Esophagus mucosa (tissue), 1 donor: ENCODE measurements at places on chromosomes 3 and 15.

- no peak for ATAC-seq
Observed at GRCh38 chr3:49108346-49108745, 3.8 kb upstream of the QARS1 start.

DNA sequence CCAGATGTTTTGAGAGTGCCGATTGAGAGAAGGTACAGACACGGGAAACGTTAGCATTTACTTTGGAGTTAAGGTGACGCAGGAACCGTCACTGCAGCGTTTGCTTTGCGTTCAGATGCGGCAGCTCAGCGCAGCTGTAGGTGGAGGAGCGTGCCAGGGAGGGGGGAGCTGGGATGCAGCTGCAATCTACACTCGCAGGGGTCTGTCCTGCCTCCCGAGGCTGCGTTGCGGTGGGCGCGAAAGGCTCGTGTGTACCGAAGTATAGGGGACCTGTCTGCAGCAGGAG, 425 bp upstream of the FYTTD1 start:
- peak; percentile 29 for ATAC-seq

- no peak for ATAC-seq
Observed at GRCh38 chr15:31261266-31262142, 65.1 kb upstream of the KLF13 start.

DNA sequence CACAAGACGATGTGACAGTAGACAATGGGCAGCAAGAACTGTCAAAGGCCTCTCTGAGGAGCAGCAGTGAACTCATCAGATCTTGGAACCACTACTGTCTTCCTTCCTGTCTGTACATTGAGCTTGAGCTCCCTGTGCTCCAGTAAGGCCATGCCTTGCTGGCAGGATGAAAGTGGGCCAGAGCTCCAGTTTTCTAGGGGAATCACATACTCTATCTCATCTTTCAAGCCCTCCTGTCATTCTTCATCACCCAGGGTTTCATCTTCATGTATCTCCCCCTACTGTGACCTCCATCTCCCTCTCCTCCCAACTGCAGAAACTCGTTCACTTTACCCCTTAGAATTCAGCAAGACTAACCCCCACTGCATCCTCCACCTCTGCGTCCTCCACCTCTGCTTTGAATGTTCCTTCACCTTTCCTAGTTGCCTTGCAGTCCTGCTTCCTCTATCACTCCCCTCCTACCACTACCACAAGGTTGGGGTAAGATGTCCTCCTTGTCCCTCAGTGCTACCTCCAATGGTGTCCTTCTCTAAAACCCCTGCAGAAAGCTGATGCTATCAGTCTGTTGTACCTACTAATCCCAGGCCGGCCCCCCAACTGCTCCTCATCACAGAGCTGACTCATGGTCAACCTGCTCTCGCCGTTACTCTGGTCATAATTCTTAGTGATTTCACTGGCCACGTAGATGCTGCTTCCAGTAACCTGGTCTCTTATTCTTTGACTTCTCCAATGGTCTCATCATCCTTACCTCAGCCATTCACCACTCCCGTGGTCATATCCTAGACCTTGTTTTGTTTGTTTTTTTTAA, 22.3 kb downstream of the NKIRAS1 start:
- no peak for ATAC-seq

GRCh38 chr15:101361418-101361817, 66.4 kb upstream of the SNRPA1 start:
- no peak for ATAC-seq

DNA sequence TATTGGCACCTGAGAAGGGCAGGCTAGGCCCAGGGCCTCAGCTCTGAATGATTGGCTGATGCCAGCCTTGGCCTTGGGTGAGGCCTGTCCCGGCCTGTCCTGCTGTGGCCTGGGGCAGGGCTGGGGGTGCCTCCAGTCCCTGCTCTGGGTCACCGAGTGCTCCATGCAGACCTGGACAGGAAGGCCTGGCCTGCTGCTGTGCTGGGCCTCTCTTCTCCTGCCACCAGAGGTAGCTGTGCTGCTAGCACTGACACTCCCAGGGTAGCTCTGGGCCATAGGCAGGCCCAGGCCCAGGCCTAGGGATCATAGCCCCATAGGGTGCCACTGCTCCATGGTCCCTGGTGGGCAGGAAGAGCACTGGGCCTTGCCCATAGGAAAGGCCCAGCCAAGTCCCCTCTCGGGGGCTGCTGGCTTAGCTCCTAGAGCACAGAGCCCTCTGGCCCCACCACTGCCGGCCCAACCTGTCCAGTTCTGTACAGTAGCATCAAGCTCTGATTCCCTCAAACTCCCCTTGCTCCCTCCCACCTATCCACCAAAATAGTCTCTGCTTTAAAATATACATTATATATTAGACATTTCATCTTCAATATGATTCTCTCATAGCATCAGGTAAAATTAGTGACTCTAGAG, 18.2 kb downstream of the ABTB1 start:
- ATAC-seq: peak; percentile 45

- ATAC-seq: peak; percentile 25
Observed at GRCh38 chr3:16337856-16338540, 73.0 kb downstream of the OXNAD1 start.

DNA sequence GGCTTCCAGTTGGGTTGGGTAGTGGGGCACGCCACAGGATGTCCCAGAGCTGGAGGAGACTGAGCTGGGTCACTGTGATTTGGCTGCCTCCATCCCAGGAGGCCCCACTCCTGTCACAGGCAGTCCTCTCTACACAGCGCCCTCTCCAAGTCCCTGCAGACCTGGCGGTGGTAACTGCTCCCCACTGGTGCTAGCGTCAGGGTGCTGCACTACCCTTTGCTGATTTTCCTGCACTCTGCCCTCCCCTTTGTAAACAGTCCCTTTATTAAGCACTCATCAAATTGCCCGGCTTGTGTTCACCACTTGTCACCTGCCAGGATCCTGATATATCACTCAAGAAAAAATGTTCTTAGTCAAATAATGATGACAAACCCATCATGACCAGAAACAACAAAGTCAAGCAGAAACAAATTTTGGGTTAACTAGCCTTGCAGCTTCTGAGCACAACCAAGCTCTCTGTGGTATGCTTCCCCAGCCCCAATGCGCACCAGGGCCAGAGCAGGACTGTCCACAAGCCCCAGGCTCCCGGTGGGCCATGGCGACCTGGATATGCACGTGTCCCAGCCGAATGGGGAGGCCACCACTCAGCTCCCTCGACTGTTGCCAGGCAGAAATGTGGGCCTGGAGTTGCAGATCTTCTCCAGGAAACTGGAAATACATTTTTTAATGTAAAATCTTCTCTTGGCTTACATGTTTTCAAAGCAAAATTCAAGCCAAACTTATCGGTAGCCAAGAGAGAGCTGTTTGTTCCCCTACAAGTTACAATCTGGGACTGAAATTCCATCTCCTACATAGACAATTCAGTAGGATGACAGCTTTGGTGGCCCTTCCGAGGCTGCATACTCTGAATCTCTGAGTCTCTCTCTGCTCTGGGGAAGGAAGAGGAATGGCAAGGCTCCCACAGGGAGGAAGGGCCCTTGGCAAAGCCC, 24.5 kb downstream of the MEGF11 start:
- no peak for ATAC-seq

GRCh38 chr15:27486051-27486450, 515.1 kb downstream of the GABRG3 start:
- no peak for ATAC-seq

DNA sequence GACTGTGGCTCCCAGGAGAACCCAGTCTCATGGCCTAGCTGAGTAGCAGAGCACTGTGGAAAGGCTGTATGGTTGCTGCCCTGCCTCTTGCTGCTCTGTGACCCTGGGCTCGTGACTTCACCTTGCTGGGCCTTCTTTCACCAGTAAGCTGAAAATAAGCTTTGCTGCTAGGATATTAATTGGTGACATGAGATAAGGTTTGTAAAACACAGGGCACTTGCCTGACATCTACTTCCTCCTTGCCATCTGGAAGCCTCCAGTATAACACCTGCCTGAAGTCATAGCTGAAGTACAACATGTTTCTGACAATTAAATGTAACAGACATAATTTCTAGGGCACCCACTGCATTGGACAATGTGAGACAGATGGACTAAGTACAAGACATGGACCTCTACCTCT, 53.6 kb downstream of the CLEC3B start:
- peak; percentile 11 for ATAC-seq

GRCh38 chr3:53384465-53385423, 37.4 kb upstream of the DCP1A start:
- no peak for ATAC-seq

DNA sequence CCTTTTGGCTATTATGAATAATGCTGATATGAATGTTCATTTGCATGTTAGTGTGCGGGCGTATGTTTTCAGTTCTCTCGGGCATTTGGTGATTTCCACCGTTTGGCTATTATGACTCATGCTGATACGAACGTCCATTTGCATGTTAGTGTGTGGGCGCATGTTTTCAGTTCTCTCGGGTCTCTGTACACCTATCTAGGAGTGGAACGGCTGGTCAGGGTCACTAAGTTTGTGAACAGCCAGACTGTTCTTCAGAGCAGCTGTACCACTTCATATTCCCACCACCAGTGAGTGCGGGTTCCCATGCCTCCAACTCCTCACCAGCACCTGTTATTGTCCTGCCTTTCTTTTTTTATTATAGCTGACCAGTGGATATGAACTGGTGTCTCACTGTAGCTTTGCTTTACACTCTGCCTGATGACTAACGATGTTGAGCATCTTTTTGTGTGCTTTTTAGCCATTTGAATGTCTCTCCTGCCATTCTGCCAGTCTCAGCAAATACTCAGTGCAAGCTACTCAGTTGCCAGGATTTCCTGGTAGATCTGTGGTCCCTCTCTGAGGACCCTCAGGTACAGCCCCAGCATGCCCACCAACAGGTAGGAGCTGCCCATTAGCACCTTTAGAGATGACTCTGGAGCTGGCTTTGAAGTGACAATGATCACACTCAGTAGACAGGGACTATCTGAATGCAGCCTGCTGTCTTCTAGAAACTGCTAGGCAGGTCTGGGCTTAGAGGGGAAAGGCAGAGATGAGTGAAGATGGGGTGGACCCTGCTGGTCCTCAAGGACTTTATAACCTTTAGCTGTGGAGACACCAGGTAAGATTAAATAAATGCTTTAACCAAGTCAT, 141.1 kb downstream of the XXYLT1 start:
- peak; percentile 1 for ATAC-seq

DNA sequence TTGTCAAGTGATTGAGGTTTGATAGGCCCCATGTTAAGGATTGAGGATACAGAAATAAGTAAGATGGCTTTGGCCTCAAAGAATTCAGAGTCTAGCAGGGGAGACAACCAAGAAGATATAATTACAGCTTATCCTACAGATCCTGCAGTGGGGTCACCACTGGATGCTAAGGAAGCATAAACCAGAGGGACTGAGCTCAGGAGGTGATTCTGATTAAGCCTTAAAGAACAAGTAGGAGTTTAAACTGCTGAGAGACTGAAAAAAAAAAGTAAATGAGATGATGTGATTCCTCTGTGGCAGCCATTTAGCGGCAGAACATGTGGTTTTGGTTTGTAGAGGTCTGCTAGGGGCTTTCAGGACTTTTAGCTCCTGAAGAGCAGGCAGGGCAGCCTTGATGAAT, 72.1 kb upstream of the ROPN1 start:
- no peak for ATAC-seq

DNA sequence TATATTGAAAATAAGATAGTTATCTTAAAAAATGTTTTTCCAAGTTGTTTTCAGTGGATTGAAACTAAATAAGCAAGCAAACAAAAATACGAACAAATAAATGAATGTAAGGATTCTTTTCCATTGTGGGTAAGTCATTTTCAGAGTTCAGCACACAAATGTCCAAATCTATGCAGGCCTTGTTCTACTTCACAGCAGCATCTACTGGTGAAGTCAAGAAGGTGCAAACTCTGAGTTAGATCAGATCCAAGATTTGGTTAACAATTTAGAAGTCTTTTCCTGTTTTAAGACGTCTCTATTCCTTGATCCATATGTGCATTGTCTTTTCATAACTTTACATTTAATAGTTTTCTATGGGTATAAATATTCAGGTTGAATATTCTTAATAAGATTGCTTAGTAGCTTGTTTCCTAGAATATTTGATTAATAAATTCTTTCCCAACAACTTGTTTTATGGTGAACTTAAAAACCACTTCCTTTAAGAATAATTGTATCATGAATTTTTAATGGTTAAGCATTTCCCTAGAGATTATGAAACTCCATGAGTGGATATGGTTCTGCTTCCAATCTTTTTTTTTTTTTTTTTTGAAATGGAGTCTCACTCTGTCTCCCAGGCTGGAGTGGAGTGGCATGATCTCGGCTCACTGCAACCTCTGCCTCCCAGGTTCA, 10.5 kb downstream of the PTX3 start:
- ATAC-seq: no peak

DNA sequence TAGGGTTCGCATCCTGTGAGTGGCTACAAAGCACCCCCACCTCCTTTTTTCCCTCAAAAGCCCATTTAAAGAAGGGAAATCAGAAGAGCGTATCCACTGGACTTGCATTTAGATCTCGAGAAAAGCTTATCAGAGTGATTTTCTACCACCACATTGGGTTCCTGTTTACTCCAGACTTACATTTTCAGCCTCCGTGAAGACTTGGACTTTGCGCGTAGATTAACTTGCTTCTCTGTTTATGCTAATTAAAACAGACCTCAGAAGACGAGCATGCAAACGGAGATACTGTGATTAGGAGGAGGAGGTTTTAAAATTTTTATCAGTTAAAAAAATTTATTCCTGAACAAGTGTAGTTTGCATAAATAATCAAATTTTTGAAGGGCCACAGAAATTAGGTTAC, 115.7 kb downstream of the AKAP13 start:
- ATAC-seq: no peak

DNA sequence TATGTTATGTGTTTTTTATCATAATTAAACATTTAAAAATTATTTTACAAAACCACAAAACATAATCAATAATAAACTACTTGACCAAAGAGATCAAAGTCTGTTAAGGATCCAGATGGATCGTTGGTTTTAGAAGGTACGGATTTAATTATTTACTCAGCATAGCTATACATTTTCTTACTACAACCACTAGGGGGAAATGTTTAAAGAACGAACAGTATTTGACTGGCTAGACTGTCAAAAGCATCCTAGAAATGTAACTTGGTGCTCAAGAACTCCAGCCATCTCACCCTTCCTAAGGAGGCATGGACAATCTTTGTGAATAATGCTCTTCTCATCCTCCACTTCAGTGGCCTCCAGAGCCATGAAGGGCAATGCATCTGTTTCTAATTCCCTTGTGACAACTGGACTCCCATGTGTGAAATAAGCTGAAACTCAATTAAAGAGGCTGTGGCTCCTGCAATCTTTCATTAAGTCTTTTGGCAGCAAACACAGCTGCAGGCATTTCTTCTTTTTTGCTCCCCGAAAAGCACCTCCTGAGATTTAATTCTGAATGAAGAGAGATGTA, 94.7 kb upstream of the TUSC7 start:
- no peak for ATAC-seq

GRCh38 chr3:56724676-56725075, 41.6 kb upstream of the TASOR start:
- ATAC-seq: no peak

- ATAC-seq: no peak
Observed at GRCh38 chr15:96494505-96494904, 164.0 kb downstream of the NR2F2 start.

GRCh38 chr3:194130807-194131589, 5.0 kb upstream of the HES1 start:
- ATAC-seq: peak; percentile 48
